Globus pallidus (tissue), 1 donor: ENCODE measurements at places on chromosomes 5 and 9.

DNA sequence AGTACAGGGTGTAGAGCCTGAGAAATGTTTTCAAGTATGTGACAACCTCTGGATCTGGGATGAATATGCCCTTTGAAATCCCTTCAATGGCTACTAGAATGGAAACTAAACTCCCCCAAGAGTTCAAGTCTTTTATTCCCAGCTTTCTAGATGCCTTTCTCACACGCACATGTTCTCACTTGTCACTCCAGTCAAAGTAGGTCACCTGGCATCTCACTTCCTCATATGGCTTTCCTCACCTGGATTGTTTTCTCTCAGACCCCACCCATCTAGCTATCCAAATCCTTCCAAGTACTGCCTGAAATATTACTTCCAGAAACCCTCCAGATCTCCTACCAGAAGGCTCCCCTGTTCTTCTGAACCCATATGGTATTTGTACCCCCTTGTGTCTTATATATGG is 615.4 kb upstream of the KLF4 start:
- DNase-seq: no peak

GRCh38 chr5:168106008-168106761 is 185.3 kb upstream of the WWC1 start:
- DNase-seq: no peak

GRCh38 chr9:114697951-114698351 is 16.0 kb upstream of the TEX48 start:
- DNase-seq: no peak

GRCh38 chr5:135193213-135194125 is 159.4 kb upstream of the PITX1 start:
- DNase-seq: no peak

DNA sequence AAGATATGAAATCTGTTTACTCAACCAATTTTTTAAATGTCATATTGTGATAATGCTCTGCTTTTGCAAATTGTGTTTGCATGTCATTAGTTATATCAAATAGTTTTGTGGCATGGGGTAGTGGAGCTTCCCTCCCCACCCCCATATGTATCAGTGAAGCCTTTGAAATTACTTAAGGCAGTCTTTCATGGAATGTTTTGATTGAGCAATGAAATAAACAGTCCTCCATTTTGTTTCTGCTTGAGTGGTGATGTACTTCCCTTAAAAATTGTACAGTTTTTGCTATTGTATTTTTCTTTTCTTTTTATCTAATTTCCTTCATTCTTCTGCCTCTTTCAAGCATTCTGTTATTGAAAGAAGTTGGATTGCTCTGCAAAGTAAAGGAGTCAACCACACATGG is 3.5 kb downstream of the SOWAHA start:
- DNase-seq: no peak

DNA sequence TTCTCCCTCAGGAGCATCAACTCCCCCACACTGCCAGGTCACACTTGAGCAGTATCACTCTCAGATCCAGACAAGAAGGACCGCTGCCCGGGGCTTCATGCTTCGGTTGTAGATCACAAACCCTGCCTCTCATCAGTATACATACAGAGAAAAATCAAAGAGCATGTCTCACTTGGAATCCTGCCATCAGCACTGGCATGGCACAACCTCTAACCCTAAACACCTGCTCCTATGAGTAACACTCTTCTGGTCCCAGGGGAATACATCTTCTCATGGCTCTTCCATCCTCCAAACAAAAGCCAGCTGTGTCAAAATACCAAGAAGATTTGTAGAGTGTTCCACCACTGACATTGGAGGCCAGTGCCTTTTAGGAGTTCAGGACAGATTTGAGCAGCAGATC is 84.8 kb upstream of the MIER3 start:
- DNase-seq: no peak

DNA sequence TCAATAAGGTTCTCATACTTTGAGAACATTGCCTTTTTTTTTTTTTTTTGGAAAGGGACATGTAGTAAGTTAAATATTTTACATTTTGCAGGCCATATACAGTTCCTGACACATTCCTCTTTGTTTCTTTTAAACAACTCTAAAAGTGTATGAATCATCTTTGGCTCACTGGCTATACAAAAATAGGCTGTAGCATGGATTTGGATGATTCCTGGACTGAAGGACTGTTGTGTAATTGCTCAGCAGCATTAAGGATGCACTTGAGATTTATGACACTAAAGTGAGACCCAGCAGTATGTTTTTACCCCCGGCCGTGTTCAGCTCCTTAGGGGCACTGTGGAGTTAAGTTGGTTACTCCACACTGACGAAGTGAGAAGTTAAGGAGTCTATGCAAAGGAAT is 41.3 kb downstream of the VPS13A start:
- no peak for DNase-seq

GRCh38 chr9:117123729-117124128 is 291.1 kb downstream of the ASTN2 start:
- no peak for DNase-seq

GRCh38 chr5:163363389-163363788 is 74.0 kb upstream of the CCNG1 start:
- no peak for DNase-seq

GRCh38 chr5:101608322-101608721 is 687.8 kb downstream of the SLCO4C1 start:
- no peak for DNase-seq

- DNase-seq: no peak
These were observed 36.0 kb downstream of the PRDM6 start for GRCh38 chr5:123124859-123125595.

- DNase-seq: no peak
These were observed 96.0 kb upstream of the PRR16 start for GRCh38 chr5:120367896-120368634.

DNA sequence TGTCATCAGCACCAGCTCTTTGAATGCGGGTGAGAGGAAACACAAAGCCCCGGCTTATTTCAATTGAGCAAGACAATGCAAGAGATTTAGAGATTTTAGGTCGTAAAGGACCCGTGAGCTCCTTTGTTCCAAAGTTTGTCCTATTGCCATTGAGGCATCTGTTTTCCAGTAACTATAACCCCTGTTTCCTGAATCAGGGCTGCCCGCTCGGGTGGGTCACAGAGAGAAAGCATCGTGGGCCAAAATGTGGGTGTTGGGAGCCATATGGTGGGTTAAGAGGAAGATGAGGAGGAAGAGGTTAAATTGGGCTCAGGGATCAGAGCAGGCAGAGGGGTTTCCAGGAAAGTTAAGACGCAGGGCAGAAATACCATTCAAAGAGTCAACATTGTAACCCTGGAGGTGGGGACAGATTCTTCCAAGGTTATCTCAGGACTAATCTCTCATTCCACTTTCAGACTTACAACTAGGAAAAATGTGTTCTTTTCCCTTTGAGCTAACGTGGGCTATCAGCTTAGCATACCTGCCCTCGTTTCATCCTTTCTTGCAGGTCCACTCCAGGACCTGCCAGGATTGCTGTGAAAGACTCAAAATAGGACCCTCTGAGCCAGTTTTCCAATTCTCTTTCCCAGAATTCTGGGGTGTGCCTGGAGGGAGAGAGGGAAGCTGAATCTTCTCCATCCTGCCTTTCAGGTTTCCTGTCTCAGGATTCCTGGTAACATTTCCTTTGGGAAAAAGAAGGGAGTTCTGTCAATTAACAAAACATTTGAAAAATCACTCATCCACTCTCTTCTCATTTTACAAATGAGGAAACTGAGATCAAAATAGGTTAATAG is 95.5 kb upstream of the TAF11L2 start:
- DNase-seq: no peak

DNA sequence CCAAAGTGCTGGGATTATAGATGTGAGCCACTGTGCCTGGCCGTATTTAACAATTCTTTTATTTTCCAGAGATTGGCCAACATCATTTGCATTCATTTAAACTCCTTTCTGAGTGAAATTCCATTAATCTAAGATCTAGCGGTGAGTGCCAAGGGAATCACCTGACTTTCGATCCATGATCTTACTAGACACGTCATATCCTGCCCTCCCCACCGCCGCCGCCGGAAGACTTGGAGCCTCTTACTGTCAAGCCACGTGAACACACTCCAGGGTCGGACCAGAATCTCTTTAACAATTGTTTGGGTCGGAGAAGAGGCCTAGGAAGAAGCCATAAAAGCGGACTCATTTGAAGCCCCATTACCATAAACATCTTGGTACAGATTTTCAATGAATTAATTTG is 12.9 kb downstream of the INPP5E start:
- no peak for DNase-seq

DNA sequence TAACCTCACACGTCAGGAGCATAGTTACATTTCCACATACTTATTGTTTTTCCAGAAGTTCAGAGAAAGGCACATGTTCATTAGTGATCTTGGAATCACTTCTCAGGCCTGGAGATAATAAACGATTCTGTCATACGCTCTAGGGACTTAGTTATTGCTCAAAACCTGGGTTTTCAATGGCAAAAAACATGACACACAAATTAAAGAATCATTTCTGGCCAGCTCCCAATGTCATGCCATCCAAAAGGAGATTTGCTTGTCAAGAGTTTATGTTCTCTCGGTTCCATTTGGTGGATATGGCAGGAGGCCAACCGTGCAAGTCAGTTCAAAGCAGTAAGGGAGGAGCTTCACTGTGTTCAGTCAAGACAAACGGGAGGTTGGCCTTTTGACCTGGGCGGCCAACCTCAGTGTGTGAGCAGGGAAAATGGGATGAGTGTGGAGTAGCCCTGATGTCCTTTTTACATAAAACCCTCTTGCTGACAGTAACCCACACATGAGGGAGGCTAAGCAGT is 123.4 kb downstream of the NXNL2 start:
- DNase-seq: no peak

DNA sequence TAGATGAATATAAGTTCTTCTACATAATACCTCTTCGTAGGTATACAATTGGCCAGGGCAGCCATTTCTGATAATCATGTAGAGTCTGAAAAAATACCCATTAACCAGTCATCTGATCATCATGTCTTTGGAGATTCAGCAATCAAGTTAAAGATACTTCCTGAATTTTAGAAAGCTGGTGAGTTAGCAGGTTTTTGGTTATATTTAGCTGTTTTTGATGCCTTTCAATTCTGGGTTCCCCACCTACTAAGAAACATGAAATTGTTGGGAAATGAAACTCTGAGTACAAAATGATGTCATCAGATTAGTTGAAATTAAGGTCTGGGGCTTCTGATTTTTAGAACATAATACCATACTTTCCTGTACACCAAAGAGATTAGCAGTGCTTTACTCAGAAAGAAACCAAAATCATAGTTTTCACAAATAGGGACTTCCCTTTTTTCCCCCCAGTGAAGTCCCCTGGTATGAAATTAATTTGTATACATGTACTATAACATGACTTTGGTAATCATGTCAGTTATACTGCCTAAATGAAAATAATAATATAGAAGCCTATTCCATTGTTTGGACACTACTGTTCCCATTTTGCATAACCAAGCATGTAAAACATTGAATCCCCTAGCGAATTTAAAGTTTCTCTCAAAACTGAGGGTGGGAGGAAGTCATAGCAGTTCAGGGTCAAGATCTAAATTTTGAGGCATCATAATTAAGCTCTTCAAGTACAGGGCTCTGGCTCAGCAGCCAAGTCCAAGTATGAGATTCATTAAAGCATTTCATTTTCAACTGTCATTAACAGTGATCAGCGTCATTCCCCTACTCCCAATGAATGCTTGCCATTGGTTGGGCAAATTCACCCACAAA is 17.9 kb downstream of the PRLR start:
- no peak for DNase-seq

GRCh38 chr9:71692337-71692736 is 76.0 kb downstream of the CEMIP2 start:
- DNase-seq: no peak

GRCh38 chr5:86152988-86153560 is 464.7 kb upstream of the COX7C start:
- DNase-seq: no peak

GRCh38 chr9:125888211-125888610 is 141.0 kb downstream of the PBX3 start:
- no peak for DNase-seq

- no peak for DNase-seq
These were observed 109.8 kb downstream of the GALNT10 start for GRCh38 chr5:154300207-154300883.

DNA sequence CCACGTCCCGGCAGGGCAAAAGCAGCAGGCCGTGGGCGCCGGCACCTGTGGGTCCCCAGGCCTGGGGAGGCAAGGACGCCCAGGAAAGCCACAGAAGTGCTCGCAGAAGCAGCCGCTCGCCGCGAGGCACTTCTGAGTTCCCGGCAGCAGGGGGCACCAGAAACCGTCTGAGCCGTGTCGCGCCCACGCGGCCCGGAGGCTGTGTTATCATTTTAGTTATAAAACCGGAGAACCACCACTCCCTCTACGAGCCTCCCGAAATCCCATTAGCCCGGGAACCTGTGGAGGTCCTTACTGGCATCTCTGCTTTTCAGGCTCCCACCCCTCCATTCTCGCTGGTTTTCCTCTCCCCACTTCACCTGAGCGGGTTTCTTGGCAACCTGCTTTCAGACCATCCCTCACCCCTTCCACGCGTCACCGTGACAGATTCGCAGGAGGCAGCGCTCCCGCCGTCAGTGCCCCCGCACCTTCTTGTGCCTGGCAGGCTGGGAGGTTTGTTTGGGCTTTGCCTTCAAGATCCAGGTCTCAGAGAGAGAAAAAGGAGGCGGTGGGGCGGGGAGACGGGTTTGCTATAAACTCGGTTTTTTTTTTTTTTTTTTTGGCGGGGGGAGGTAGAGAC is 2.3 kb downstream of the GDNF start:
- DNase-seq: peak; percentile 79

- DNase-seq: no peak
These were observed 197.8 kb upstream of the NREP start for GRCh38 chr5:111954516-111955395.

GRCh38 chr5:22910523-22910922 is 57.4 kb upstream of the CDH12 start:
- no peak for DNase-seq

- DNase-seq: no peak
These were observed 18.9 kb downstream of the CAMK2A start for GRCh38 chr5:150270541-150271295.

DNA sequence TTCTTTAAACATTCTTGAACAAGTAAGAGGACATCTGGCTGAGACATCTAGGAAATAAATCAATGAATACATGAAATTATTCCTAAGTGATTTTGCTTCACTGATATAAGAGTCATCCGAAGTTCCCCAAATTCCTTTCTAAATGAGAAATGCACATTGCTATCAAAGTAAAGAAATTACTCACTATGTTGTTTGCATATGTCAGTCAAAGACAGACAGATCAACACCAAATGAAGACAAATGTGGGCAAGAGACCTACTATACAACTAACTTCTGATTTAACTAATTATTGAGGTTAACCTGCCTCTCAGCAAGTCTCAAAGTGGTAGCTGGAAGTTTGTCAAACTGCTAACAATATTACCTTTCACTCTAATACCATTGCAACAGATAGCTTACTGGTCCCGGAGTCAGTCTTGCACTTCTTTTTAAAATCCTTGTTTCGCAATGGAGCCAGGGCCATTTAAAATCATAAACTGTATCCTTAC is 13.2 kb downstream of the TUT7 start:
- no peak for DNase-seq

DNA sequence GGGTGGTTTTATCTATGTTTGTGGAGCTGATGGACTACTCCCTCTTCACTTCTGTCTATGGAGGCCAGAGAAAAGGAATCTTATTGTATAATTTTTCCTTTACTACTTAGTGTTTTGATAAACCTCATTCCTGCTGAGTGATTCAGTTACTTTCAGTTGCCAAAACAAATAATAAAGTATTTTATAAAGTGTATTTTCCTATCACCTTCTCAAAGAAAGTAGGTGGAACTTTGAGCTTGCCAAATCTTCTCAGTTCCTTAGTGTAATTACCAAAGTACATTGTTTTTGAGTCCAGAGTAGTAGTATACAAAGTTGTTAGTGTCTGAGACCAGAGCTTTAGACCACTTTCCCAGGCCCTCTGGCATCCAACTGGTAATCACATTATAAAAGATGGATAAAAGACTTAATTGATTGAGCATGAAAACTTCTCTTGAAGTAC is 13.5 kb downstream of the RABGAP1 start:
- DNase-seq: no peak
